ENCODE measurements at places on chromosomes 16 and 17.
A peak's percentile ranks its signal among the peaks of the same experiment; 100 is the strongest.

DNA sequence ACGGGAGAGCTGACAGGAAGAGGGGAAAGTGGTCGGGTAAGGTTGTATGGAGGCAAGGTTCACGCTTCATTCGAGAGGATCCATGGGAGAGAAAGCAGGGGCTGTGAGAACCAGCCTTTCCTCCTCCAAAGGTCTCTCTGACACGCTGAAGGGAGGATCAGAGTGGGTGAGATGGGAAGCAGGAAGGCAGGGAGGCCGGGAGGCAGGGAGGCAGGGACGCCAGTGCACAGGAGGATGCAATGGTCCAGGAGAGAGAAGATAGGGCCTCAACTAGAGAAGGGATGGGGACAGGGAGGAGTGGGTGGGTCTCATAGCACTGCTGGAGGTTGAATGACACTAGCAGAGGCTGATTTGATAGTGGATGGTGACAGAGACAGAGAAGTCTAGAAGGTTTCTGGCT, 54.1 kb downstream of the PIMREG start:
- DNase-seq = no peak

DNA sequence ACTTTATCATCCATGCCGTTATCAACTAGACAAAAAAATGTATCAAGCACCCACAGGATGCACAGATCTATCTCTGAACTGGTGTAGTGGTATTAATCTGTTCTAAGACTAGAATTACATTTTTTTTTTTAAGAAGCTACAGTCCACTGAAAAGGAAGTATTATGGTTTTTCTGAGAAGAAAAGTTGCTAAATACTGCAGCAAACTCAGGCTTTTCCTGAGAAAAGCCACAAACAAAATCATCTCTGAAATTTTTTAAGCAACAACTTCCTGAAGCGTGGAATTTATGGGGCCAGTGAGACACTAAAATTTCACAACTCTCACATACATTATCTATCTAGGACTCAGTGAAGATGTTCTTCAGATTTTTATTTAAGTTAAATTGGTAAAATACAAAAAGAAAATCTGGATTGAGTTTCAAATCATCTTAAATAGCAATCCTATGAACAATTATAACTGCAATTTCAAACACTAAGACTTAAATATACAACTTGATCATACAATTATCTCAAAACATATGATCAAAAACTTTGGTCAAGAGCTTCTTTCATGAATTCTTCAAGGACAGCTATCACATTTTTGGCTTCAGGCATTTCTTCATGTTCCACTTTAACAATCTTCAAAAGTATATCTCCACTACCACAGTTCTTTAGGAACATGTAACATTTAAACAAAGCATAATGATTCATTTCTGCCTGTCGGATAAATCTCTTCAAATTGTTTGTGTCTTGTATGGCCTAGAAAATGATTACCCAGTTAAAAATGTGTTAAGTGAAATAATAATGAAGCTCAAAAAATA, 10.5 kb downstream of the C17orf75 start:
- DNase-seq = no peak

DNA sequence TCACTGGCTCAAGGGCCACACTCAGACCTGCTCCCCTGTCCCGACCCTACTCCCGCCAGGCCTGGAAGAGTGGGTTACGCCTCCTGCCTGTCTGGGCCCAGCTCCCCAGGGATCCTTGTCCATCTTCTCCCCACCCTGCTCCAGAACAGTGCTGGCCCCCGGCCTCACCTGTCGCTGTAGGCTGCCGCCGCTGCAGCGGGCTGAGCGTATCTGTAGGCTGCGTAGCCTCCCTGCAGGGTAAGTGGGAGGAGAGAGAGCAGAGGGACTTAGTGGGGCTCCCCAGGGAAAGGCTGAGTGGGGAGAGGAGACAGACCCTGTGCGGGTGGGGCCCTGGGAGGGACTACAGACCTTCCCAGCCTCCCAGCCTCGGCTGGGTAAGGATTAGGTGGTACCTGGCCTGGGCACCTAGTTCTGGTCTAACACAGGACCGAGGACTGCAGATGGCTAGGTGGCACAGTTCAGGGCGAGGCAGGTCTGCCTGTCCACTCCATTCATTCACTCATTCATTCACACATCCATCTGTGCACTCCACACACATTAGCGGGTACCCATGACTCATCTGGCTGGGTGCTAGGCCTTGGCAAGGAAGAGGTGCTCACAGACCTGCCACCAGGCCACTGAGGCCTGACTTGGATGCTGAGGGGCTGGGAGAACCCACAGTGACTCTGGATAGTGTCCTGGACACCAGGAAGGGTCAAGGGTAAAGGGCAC, 20.9 kb downstream of the ENGASE start:
- DNase-seq = no peak

DNA sequence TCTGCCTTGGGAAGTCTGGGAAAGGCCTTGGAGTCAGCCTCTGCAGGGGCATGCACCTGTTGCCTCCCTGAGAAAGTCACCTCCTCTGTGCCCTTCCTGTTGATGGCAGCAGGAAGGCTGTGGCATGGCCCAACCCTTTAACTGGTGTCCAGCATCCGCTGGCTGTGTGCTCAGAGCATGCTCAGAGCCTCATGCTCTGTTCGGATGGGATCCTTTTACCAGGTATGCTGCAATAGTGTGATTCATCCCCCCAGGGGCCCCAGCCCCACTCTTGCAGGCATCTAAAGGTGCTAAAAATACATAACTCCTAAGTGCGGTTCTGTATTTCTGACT, 24.9 kb downstream of the KLHL36 start:
- no peak for DNase-seq

- DNase-seq = peak; percentile 15
These were observed 25.4 kb downstream of the UBE2G1 start for GRCh38 chr17:4340914-4341615.

GRCh38 chr17:59355702-59356325, 24.4 kb downstream of the YPEL2 start:
- no peak for DNase-seq

- no peak for DNase-seq
These were observed 107.3 kb downstream of the SDK2 start for GRCh38 chr17:73536700-73537605.

- no peak for DNase-seq
These were observed 72.2 kb downstream of the RMI2 start for GRCh38 chr16:11417487-11417886.

GRCh38 chr17:65324611-65325342, 187.6 kb downstream of the RGS9 start:
- DNase-seq = no peak

DNA sequence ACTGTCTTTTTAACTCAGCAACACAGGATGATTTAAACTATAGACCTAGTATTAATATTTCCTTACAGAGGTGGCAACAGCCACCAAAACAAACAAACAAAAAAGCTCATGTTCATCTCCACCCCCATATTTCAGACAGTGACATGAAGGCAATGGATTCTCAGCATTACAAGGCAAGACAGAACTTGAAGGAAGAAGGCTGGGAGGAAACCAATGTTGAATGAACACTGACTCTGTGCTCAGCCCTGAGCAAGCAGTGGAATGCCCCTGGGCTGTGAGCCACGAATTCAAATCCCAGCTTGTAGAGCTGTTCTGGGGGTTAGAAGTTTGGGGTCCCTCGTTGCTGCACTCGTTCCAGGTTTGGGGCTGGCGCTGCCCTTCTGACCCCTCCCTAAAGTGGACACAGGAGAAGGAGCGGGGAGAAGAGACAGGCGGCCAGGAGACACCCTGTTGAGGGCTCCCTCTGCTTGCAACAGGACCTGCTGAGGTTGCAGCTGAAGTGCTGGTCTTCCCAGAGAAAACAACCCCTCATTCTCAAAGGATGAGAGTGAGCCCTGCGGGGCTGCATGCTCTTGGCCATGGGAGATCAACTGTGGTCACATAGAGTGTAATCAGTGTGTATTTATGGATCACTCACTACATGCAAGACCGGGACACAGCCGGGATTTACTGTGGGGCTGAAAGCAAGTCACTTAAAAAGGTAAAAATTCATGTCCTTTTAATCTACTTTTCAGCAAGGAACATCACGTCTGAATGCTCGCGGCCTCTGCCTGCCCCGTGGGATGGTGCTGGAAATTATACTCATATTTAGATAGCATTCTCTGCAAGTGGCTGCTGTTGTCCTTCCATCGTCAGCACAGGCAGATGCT, 34.3 kb downstream of the MYH3 start:
- no peak for DNase-seq

DNA sequence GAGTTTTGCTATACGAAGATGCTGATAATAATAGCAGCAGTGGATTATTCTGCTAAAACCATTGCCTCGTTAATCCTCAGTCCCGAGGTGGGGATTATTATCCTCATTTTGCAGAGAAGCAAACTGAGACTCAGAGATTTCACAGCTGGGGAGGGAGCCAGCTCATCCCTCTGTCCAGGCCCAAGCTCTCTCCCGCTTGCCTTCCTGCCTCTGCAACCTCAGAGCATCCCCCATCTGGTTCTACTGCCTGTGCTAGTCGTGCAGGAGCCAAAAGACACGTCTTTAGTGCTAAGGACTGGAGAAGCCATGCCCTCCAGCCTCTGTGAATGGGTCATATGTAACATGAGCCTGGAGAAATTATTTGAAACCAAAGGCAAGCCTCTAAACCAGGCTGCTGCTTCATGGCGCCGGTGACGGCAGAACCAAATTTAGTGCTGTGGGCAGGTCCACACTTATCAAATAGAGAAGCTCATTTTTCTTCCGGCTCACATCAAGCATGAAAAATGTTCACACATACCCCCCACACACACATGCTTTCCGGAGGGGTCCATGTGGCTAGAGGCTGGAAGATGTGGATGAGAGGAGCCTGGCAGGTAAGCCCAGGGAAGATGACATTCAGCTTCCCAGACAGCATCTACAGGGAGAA, 13.5 kb downstream of the MAPT start:
- DNase-seq = no peak

DNA sequence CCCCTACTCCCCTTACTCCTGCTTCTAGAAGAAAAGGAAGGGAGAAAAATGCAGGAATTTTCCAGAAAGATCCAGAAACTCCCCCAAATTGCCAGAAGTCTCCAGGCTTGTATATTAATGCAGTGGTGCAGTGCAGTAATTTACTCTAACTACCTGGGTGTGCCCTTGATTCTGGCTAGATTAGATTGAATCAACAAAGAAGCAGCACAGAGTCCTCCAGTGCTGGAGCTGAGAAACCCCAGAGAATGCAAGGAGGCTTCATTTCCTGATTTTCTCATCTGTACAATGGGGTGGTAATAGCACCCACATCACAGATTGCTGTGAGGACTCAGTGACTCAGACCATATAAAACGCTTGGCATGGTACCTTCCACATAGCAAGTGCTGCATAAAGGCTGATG, 247.3 kb upstream of the RPL38 start:
- no peak for DNase-seq

GRCh38 chr16:65119901-65120401, 1.9 kb downstream of the CDH11 start:
- no peak for DNase-seq

DNA sequence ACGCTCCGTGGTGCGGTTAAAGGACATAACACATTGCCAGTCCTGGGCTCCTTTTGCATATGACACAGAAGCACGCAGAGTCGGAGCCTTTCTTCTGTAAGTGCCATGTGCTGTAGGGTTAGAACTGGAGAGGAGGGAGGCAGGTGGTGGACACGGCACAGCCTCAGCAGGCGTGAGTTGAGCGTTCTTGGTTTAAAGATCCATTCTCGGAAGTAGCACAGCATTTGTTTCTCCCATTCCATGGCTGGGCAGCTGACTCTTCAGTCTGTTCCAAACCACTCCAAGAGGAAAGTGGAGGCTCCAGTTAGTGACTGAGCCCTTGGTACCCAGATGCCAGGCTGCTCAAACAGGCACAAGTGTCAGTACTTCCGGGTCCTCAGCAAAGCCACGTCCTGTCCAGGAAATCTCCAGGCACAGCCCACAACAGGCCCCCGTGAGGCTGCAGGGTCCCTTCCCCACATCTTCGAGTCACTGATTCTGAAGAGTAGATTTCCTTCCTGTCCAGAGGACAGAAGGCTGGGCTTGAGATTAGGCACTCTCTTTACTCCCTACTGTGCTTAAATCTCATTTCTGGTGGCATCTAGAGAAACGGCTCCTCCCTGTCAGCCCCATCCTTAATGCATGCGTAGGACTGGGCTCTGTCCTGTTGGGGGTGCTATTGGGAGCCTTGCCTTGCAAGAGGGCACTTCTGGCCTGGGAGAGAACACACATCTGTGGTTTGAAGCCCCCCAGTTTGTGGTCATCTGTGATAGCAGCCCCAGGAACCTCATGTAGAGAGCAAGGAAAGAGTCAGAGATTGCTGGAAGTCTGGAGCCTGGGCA, 39.6 kb upstream of the NAT9 start:
- no peak for DNase-seq

DNA sequence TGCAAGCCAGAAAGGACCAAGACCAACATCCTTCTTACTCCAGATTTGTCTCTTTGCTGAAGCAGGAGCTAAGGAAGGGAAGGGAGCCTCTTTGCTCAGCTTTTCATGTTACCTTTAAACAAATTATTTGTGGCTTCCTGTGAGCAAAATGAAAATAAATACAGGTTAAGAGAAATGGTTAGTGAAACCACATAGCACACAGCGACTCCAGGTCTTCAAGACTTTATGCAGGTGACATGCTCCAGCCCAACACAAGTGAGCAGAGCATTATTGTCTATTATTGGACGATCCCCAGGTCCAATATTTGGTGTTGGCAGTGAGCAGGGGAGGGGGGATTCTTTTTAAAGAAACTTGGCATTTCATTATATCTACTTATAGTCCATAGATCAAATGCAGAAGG, 53.3 kb downstream of the SALL1 start:
- no peak for DNase-seq

- no peak for DNase-seq
These were observed 9.1 kb downstream of the ZNF668 start for GRCh38 chr16:31064882-31065461.

Data from NCI-H446 (cell line).